Activated CD8-positive, alpha-beta memory T cell treated with anti-CD3 and anti-CD28 coated beads, Interleukin-2, amount 10 ng/mL, durations not matched to agents 7 days and 5 days (primary cell): ENCODE measurements at places on chromosomes 3 and 15. TPM values are rescaled to one million over a fixed set of nuclear protein-coding genes. Genes with fewer than 3 reads are reported as not detected.

GRCh38 chr15:31031471-31032067 lies 40.1 kb upstream of the MTMR10 start:
- no peak for DNase-seq

DNA sequence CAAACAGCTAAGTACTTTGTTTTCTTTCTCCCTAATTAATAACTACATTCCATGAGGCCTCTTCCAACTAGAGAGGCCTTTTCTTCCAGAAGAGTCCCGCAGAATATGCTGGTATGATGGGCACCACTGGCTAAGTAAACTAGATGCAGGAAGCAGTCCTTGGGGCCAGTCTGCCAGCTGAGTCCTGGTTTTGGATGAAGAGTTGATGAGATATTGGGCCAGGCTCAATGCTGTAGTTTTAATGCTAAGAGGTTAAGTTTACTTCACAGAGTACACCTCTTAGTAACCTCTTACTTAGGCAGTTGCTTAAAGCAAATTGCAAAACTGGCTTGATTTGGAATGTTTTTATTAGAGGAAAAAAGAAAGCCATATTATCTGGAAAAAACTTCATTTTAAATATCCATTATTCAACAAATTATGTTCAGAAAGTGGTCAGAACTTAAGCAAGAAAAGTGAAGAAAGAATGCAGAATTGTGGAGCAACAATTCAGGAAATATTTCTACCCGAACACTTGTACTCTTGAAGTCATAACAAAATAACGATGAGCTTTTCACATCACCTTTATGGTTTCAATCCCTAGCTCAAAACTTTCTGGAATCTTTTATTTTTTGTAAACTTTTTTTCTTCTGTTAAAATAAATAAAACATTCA lies 178.4 kb upstream of the CDIN1 start:
- DNase-seq, result no peak

DNA sequence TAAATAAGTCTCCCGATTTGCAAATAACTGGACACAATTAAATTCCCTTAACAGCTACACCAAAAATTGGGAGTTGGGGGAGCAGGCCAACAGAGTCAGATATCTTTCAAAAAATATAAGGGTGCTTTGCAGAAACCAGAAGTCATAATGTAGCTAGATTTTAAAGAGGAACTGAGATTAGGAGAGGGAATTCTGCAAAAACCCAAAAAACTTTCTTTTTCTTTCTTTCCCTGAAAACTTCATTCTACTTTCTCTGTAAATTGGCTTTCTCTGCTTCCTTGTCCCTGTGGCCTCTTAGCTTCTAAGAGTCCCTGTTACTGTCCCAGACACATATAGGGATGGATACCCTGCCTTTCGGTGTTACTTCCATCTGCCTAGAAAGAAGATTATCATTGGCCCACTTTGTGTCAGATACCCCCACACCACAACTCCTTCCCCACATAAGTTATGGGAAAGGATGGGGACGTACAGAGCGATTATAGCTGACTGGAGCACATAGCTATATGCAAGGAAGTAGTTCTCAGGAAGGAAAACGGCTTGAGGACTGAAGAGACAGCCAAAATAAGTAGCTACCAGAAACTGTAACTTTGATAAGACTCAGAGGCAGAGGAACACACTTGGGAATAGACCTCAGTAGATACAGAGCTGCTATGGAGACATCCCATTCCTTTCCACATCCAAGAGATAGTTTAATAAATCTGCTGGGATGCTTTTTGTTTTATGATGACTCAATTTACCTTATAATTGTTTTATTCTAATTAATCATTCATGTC lies 129.1 kb upstream of the TGFBR2 start:
- no peak for DNase-seq

GRCh38 chr3:169218314-169218983 lies 445.1 kb downstream of the MECOM start:
- no peak for DNase-seq

The MUC13 gene
- total RNA-seq, result not detected

The LDHAL6B gene
- total RNA-seq, result not detected

The NSMCE3 gene
- total RNA-seq, result 8.7 TPM

The GPR87 gene
- total RNA-seq, result 0.53 TPM

DNA sequence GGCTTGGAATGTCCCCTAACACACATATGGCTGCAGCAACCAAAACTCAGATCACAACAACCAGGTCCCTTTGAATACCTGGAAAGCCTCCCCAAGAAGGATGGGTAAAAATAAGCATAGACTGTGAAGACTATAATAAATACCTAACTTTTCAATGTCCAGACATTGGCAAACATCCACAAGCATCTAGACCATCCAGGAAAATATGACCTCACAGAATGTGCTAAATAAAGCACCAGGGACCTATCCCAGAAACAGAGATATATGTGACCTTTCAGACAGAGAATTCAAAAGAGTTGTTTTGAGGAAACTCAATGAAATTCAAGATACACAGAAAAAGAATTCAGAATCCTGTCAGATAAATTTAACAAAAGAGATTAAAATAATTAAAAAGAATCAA lies 109.2 kb downstream of the NEDD4 start:
- no peak for DNase-seq

- DNase-seq, result no peak
Measured at GRCh38 chr3:52396907-52397591, 47.9 kb downstream of the SEMA3G start.

DNA sequence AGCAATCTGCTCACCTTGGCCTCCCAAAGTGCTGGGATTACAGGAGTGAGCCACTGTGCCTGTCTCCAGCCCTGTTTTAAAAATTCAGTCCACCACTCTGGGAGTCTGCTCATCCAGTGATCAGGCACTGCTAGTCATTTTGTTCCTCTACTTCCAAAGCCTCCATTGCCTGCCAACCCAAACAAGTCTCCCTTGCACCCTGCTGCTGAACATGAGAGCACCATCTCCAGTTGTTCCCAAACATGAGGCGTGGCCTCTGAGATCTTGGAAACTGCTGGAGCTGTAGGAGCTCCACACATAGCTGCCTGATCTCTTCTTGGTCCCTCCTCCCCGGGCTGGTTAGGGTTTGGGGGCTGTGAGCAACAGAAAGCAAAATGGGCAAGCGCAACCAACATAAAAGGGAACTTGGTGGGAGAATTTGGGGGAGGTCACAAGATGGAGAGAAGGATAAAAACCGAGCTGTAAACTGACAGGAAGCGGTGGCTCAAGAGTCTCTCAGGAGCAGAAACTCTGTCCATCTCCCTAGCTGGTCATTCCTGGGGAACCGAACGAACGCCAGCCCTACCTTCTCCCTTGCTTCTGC lies 49.6 kb upstream of the TLE3 start:
- DNase-seq, result no peak

DNA sequence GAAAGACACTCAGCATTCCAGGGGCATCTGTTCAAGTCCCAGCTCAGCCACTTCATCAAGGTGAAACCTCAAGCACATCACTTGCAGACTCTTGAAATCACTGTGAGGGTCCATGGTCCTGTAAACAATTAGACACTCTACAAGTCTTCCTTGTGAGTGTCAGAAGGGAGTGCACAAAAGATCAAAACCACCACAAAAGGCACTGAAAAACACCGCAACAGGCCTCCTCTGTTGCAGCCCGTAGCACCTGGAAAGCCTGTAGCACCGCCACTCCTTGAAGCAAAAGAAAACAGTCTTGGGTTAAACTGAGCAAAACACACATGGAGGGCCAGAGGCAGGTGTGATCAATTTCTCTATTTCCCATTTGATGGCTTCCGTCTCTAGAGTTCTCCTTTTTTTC lies 63.8 kb upstream of the SNRK start:
- DNase-seq, result no peak

The CAMK2N2 gene
- total RNA-seq, result 0.37 TPM

DNA sequence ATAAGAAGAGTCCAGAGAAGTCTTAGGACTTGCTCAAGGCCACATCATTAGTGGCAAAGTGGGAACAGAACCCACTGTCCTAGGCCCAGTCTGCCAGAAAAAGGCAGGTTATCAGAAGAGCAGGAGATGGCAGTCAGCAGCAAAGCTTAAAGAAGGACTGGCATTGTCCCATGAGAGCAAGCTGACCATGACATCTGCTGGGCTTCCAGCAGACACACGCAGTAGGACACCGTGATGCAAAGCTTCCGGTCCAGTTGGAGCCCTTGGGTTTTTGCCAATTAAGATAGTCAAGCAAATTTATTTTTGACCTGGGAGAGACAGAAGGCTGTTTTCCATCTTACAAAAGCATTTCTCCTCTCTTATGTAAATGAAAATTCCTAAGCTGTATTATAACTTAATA lies 42.1 kb downstream of the ZBTB38 start:
- no peak for DNase-seq

DNA sequence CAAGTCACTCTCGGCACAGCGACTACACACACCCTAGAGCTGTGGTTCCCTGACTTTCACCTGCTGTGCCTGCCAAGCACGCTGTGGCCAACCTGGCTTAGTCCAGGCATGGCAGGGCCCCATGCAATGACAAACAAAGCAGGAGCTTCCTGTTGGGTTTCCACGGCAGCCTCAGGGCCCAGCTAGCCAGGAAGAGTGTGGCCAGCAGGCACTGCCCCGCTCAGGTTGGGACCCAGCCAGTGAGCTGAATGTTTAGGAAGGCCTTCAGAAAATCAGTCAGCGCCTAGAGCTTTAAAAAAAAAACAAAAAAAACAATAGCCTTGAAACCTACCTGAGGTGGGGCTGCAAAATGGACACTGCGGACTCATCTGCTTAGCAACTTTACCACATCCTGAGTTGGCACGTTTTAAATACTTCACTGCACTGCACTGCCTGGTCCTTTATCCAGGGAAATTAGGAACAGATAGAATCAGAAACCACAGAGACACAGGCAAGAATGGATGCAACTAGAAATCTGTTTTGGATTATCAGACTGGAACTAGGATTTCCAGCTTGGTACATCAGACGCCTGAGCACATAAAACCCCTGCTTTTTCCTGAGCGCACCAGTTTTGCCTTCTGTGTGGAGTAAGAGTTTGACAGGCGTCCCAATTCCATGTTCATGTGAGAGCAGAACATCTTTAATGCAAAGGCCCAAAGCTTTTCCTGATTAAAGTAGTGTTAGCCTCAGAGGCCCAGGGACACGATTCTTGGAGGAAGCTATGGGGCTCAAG lies 36.2 kb upstream of the LDHAL6B start:
- no peak for DNase-seq

GRCh38 chr3:193962986-193963685 lies 172.8 kb upstream of the HES1 start:
- DNase-seq, result no peak

The TMCO5A gene
- total RNA-seq, result not detected

The ACTRT3 gene
- 0.49 TPM for total RNA-seq

GRCh38 chr3:28936154-28936553 lies 344.7 kb upstream of the RBMS3 start:
- DNase-seq, result no peak

The RTP1 gene
- not detected for total RNA-seq

The LSAMP gene
- not detected for total RNA-seq

GRCh38 chr3:188486126-188486525 lies 332.2 kb downstream of the LPP start:
- DNase-seq, result no peak
